ENCODE measurements at places on chromosomes 16 and 17.

GRCh38 chr17:44584443-44584842, 27.2 kb downstream of the FZD2 start:
- no peak for DNase-seq

- DNase-seq, result no peak
Measured at GRCh38 chr17:68595496-68595895, 5.7 kb downstream of the FAM20A start.

DNA sequence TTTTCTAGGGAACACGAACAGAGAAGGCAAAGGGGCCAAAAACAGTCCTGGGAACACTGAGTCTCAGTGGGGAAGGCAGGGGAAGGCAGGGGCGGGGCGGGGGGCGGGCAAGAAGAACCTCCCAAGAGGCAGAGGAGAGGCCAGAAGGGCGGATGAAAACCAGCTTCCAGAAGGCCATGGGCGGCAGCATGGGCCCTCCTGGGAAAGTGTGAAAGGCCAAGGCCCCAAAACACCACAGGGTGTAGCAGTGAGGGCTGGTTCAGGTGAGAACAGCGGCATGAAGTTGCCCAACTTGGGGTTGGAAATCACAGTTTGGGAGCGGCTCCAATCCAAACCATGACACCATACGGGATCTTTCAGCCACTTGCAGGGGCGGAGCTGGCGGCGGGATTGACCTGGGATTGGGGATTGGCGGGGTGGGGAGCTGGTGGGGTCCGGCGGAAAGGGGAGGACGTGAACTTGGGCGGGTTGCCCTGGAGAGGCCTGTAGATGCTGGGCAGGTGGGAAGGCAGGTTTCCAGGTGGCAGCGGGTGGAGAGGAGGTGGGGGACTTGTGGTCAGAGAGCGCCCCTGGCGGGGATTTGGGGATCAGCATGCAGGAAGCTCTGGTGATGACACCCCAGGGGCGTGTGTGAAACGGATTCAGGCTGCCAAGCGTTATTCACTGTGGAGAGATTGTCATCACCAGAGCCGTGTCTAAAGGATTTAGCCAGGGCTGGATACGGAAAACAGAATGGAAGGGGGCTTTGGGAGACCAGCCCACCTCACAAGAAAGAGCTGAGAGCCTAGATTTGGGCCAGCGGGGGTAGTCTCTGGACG, 80.9 kb downstream of the ARHGAP23 start:
- DNase-seq, result no peak

DNA sequence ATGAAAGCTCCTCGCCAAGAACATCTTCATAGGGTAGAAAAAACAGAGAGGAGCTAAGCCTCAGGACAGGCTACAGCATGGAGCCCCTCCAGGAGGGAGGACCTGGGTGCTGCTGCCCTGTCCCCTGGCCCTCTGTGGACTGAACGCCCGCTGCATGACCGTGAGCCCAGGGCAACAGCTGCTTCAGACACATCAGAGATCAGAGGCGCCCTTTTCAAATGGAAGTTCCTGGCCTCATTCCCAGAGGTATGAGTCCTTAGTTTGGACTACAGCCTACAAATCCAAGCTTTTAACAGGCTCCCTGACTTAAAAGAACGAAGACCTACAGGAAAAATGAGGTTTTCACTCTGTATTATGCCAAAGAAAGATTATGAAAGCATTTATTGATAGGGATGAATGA, 48.5 kb downstream of the ZNF18 start:
- DNase-seq, result no peak

DNA sequence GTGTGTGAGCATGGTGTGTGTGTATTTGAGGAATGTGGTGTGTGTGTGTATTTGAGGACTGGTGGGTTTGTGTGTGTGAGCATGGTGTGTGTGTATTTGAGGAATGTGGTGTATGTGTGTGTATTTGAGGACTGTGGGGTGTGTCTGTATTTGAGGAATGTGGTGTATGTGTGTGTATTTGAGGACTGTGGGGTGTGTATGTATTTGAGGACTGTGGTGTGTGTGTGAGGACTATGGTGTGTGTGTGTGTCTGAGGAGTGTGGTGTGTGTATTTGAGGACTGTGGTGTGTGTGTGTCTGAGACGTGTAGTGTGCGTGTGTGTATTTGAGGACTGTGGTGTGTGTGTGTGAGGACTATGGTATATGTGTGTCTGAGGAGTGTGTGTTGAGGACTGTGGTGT, 18.0 kb upstream of the CACNG1 start:
- DNase-seq, result no peak

- no peak for DNase-seq
Measured at GRCh38 chr17:40531051-40531991, 29.9 kb upstream of the TNS4 start.

DNA sequence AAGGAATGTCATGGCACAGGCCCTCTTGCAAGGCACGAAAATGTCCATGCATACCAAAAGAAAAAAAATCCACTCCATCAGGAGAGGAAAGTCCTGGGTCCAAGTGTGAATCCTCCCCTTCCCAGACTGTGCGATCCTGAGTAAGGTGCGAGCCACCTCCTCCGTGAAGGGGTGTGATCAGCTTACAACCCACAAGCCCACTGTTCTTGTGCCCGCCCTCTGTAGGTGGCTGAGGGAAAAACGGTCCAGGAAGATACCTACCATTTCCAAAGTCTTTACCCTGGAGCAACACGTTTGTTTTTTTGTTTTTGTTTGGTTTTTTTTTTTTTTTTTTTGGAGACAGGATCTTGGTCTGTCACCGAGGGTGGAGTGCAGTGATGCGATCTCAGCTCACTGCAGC, 116.5 kb downstream of the ZNF423 start:
- no peak for DNase-seq

GRCh38 chr17:76095943-76096342, 7.6 kb downstream of the EXOC7 start:
- DNase-seq, result no peak

DNA sequence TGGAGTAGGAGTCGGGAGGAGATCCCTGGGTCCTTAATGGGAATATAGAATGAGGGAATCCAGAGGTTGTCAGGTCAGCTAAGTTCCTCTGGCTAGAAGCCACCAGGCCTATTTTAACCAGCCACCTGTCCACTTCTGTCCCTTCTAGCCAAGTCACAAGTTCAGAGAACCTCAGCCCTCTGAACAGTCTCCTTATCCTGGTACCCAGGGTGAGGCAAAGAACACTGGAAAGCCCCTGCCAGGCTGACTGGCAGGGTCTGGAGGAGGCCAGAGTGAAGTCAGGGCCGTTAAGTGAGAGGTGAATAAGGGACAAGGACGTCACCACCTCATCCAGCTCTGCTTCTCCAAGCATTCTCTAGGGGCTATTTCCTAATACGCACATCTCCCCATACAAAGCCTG, 2.7 kb downstream of the CTDNEP1 start:
- DNase-seq, result no peak

- no peak for DNase-seq
Measured at GRCh38 chr17:73052923-73053322, 39.6 kb downstream of the SLC39A11 start.

DNA sequence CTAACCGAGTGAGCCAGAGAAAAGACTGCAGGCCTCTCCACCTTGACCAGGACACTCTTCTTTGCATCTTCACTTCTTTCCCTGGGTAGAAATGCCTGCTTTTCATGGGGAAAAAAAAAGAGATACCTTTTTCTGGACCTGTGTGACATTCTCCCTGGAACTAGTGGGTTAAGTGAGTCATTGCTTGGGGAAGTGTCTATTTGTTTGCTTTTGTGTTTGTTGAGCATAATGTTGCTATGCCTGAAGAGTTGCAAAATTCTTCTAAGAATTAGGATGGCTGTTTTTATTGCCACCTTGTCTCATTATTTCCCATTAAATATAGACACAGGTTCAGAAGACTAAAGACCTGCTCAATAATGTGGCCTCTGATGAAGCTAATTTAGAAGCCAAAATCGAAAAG, 18.8 kb downstream of the CLUAP1 start:
- DNase-seq, result no peak

DNA sequence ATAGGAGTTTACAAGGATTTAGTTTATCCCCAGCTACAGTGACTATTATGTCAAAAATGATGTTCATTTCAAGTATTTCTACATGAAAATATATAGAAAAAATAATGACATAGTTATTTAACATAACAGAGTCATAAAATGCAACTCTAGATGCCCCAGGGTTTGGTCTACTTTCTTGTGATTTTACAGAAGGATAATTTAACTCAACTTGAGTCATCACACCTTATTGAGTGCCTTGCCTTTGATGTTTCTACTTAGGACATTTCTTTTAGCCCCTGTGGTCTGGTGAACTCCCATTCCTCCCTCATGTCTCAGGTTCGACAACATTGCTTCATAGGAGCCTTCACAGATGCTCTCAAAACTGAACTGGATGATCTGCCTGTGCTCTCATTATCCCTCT, 2.0 kb downstream of the KRT20 start:
- no peak for DNase-seq

GRCh38 chr16:4775005-4775404, 8.0 kb upstream of the ZNF500 start:
- DNase-seq, result no peak

- no peak for DNase-seq
Measured at GRCh38 chr16:56357241-56357764, 68.0 kb downstream of the AMFR start.

DNA sequence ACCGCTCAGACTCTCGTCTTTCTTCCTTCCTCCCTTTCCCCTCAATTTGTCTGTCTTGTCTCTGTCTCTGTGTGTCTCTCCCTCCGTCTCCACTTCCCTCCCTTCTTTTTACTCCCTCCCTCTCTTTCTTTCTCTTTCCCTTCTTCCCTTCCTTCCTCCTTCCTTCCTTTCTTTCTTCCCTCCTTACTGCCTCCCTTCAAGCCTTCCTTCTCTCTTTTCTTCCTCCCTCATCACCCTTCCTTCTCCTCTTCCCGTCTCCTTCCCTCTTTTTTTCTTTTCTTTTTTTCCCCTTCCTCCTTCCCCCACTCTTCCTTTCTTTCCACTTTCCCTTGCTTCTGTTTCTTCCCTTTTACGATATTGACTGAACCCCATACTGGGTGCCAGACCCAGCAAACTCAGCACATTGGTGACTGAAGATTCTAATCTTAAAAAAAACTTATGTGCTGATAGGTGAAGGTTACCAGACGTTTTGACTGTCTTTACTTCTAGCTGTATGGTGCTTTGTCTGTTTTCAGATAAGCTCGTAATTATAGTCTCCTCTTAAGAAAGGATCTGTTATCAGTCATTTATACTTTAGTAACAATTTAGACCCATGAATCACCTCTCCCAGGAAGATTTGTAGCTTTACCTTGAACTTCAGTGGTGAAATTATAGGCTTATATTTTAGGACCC, 481 bp upstream of the BRD7 start:
- DNase-seq, result no peak

GRCh38 chr17:16873174-16874035, 98.5 kb downstream of the TNFRSF13B start:
- no peak for DNase-seq

DNA sequence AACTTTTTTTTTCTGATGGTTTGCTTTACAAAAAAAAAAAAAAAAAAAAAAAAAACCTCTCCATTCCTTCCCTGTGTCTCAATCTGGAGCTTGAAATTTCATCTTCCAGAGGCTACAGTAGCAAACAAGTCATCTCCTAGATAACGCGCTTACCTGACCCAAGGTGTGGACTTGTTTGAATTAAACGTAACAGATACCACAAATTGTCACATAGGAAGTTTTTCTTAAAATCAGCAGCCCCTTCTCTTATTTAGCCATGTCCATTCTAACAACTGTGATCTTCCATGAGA, 2.0 kb downstream of the STAT5B start:
- no peak for DNase-seq

- DNase-seq, result no peak
Measured at GRCh38 chr17:55366020-55366481, 55.6 kb downstream of the MMD start.

DNA sequence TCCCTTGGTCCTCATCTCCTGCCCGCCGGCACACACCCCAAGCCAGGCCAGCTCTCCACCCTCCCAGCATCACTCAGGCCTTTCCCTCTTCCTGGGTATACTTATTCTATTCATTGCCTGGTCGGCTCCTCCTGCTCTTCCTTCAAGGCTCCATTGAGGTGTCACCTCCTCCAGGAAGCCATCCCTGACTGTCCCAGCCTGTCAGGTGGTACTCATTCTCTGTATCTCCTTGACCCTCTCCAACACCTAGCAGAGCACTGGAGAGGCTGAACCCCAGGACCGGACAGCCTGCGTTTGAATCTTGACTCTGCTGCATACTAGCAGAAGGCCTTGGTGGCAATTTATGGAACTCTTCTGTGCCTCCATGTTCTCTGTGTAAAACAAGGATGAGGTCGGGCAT, 428 bp upstream of the TNFRSF13B start:
- no peak for DNase-seq

GRCh38 chr17:78937561-78937960, 12.4 kb upstream of the TIMP2 start:
- DNase-seq, result no peak

- DNase-seq, result no peak
Measured at GRCh38 chr16:19524356-19524615, 544 bp downstream of the CCP110 start.

- no peak for DNase-seq
Measured at GRCh38 chr17:12536021-12536420, 129.7 kb upstream of the MYOCD start.

- DNase-seq, result no peak
Measured at GRCh38 chr16:80084614-80085013, 456.2 kb upstream of the DYNLRB2 start.

GRCh38 chr16:85235991-85236817, 123.9 kb upstream of the CIBAR2 start:
- no peak for DNase-seq

DNA sequence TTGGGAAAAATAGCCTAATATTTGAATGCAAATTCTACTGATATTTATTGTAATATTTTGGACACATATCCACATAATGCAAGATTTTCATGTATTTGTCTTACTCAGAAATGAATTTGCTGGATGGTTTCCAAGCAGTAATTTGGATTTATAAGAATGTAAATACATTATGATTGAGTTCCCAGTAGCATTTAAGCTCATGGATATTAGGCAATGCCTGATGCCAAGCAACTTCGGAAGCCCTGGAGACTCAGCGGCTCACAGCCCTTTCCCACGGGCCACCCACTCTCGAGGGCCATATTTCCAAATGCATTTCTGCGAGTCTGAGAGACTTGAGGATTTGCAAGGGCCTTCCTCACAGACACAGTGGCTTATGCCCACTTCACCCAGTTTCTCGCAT, 62.1 kb upstream of the MYOCD start:
- DNase-seq, result no peak

DNA sequence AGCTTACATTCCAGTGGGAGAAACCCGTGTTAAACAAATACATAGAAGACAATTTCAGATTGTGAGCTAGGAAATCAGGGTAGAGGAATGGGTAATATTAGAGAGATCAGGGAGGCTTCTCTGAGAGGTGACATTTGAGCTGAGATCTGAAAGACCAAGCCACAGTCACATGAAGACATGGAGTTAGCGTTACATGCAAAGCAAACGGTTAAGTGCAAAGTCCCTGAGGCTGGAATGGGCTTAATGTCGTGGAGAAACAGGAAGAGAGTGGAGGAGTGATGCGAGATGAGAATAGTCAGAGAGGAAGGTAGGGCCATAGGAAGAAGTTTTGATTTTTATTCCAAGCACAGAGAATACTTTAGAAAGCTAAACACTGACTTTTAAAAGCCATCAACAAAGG, 246.1 kb downstream of the IRX3 start:
- DNase-seq, result no peak

- no peak for DNase-seq
Measured at GRCh38 chr16:89104930-89105571, 11.4 kb downstream of the ACSF3 start.

GRCh38 chr16:86419518-86419917, 90.8 kb upstream of the FOXF1 start:
- no peak for DNase-seq

- DNase-seq, result no peak
Measured at GRCh38 chr16:64440005-64440404, 681.9 kb downstream of the CDH11 start.
